Smooth muscle cell of the brain vasculature (primary cell): ENCODE measurements at places on chromosomes 11 and 22.

DNA sequence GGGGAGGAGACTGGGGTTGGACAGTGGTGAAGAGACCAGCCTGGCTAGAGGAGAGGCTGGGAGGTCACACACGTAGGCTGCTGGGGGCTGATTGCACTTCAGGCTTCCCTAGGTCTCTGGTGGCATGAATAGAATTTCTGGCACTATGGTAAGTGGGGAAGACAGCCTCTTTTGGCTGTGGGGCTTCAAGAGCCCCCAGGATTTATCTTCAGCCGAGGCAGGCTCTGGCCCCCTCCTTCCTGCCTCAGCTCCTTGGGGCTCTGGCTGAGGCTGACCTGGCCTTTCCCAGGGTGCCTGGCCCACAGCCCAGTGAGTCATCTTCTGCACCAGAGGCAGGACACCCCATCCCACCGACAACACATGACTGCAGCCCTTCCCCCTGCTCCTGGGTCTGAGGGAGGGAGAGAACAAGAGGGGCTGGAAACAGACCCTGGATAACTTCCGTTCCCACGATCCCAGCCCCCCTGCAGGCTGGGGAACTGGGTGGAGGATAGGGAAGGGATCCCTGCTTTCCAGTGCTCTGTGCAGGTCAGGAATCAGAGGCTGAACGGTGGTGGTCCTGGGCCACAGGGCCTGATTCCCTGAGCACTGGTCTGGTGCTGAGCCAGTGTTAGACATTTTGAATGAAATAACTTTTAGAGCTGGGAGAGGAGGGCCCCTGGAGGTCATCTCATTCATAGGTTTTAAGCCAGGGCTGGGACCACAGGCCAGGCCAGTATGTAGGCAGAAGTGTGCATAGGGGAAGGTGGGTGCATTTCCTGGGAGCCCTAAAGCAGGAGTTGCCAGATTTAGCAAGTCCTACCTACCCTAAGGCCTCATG is 26.5 kb downstream of the ARHGEF17 start:
- DNase-seq, result peak; percentile 92

GRCh38 chr22:47282366-47282765 is 519.9 kb downstream of the TBC1D22A start:
- DNase-seq, result no peak

GRCh38 chr22:38923463-38924346 is 33.7 kb upstream of the APOBEC3A start:
- peak; percentile 20 for DNase-seq

- peak; percentile 52 for DNase-seq
Measured at GRCh38 chr22:28917747-28918549, 34.6 kb downstream of the ZNRF3 start.
